ENCODE measurements at places on chromosomes 4 and X.
A peak's percentile ranks its signal among the peaks of the same experiment; 100 is the strongest.

DNA sequence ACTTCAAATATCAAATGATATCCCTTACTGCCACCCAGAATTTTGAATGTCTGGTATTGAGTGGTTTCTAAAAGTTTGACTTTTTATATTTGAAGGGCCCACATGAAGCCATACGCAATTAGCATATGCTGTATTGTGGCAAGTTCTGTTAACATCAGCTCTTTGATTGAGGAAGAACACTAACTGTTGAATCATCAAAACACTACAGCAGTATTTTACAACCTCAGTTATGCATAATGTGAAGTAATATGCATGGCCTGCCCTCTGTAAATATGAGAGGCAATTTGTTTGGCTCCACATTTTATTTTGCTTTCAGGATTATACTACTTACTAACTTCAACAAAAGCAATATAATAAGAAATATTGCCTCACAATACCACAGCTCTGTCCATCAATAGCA, 62.2 kb upstream of the DMD start:
- no peak for DNase-seq

- DNase-seq, result no peak
Measured at GRCh38 chrX:68433981-68434299, 645 bp upstream of the OPHN1 start.

DNA sequence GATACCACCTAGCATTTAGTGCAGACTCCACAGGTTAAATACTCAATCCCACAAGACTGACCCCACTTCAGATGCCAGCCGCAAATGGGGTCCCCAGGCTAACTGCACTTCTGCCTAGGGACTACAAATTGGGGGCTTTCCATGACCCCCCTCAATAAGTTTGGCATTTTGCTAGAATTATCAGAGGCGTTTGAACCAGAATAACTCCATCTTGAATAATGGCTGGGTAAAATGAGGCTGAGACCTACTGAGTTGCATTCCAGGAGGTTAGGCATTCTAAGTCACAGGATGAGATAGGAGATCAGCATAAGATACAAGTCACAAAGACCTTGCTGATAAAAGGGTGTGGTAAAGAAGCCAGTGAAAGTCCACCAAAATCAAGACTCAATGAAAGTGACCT, 15.1 kb downstream of the RELL1 start:
- DNase-seq, result no peak

GRCh38 chrX:114626323-114626722, 42.4 kb downstream of the HTR2C start:
- DNase-seq, result no peak

- peak; percentile 23 for DNase-seq
Measured at GRCh38 chr4:112521123-112522023, 5.4 kb upstream of the NEUROG2 start.

- DNase-seq, result no peak
Measured at GRCh38 chr4:44320833-44321232, 127.8 kb downstream of the KCTD8 start.

GRCh38 chrX:14590693-14591424, 61.5 kb downstream of the GLRA2 start:
- no peak for DNase-seq

- DNase-seq, result no peak
Measured at GRCh38 chr4:15809466-15809865, 31.3 kb downstream of the CD38 start.

DNA sequence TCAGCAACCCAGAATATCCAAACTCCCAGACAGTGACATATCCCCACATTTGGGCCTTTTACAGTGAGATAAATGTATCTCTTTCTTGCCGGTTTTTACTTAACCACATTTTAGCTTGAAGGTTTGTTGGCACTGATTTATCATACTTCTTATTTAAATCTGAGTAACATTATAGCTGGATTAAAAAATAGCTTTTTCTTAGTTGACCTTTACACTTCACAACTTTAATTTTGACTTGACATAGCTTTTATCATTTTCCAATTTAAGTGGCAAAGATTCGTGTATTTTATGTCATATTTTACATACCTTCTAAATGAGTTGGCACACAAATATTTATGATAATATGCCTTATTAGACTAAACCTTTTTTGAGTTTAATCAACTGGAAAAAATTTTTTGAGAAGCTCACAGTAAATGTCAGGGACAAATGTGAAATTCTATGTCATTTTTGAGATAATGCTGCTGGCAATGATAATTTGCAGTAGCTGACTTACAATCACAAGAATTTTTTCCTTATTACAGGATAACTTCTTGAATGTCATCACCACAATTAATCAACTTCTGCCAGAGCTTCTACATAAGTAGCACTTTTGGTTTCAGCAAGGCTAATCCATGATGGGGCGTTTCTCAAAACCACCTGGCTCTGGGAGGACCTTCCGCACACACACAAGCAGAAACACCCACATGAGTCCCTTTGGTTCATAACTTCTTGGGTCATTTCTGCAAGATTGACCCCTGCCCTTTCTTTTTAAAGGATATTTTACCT, 80.3 kb downstream of the SYTL5 start:
- DNase-seq, result no peak

- no peak for DNase-seq
Measured at GRCh38 chr4:143083756-143084472, 100.8 kb upstream of the USP38 start.

DNA sequence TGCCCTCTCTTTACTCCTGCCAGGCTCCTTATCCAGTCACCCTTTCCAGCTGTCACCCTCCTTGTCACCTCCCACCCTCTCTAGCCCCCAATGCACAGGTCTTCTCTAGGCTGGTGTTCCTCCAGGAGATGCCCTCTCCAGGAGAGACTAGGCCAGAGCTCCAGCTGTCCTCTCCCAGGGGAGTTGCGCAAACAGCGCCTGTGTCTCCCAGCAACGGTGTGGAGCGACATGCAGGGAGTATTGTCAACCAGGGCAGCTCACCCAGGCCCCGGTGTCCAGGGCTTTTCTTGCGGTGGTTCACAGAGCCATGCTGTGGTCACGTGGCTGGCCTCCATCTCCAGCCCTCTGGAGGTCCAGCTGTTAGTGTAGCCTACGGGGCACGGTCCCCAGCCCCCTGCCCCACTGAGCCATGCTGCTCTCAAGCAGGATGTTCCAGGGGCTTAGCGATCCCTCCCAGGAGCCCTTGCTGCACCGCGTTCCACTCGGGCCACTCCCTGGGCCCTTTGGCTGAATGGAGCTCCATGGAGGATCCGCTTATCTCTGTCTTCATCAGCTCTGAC, 34.8 kb downstream of the CCNQ start:
- DNase-seq, result no peak

GRCh38 chrX:130994671-130995070, 63.5 kb upstream of the ARHGAP36 start:
- peak; percentile 49 for DNase-seq

GRCh38 chr4:85933291-85933640, 426.6 kb downstream of the MAPK10 start:
- DNase-seq, result no peak

- DNase-seq, result no peak
Measured at GRCh38 chrX:109822861-109823260, 89.8 kb upstream of the ACSL4 start.

GRCh38 chrX:64205441-64205734, at the start of gene AMER1:
Gene AMER1 (minus strand): TSS chrX:64205708. CDS start chrX:64193286, 12,422 bp downstream.
- no peak for DNase-seq

DNA sequence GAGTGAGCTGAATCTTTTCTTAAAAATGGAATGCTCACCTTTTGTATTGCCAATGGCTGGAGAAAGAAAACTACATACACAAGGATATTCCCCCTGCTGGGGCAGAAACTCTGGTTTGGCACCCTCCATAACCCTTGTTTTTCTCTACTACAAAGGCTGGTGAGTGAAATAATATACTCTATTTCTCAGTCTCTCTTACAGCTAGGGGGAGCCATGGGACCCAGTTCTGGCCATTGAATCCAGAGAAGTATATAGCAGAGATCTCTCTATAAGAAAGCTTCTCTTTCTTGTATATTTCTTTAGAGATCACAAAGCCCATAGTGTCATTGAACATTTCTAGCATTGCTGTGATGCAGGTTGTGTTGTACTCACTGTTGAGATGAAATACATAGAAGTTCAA, 49.8 kb downstream of the SMPX start:
- DNase-seq, result no peak

- no peak for DNase-seq
Measured at GRCh38 chrX:74009041-74009440, 294.9 kb upstream of the ZCCHC13 start.

DNA sequence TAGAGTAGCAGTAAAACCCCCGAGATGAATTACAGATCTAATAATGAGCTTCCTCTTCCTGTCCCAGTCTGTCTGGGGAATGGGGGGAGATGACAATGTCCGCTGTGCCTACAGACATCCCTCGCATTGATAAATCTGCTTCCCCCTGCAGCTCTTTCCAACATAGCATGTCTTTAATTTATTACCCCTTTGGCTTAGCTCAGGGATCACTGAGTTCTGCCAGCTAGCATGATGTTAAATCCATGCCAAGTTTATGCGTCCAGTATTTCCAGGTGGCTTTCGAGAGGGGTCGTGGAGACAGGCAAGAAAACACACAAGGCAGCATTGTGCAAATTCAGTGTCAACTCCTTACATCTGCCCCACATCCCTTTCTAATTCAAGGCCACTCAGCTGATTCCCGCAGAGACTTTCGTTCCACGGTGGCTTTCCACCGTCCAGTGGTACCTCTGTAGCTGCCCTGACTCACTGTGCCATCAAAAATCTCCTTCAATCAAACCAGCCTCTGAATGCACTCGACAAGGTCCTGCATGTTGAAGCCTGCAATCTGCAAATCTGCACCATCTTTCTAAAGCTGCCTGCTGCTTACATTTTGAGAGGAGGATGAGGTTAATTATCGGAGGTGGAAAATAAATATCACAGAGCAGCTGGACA, 75.1 kb downstream of the MXRA5 start:
- no peak for DNase-seq
